ENCODE measurements at places on chromosomes 6 and 20.

DNA sequence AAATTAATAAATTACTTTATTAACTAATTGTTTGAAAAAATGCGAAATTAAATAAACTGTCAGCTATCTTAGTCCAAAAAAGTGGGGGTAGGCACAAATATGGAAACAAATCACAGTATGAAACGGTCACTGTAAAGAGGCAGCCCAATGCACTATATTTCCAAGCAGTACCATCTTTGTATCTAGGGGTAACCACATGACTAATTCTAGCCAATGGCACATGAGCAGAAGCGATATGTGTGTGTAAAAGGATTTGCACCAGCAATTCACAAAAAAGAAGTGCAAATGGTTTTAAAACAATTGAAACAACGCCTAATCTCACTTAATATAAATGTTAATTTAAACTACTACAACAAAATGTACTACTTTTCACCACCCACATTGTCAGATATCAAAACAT, 164.9 kb upstream of the PRND start:
- DNase-seq: no peak

DNA sequence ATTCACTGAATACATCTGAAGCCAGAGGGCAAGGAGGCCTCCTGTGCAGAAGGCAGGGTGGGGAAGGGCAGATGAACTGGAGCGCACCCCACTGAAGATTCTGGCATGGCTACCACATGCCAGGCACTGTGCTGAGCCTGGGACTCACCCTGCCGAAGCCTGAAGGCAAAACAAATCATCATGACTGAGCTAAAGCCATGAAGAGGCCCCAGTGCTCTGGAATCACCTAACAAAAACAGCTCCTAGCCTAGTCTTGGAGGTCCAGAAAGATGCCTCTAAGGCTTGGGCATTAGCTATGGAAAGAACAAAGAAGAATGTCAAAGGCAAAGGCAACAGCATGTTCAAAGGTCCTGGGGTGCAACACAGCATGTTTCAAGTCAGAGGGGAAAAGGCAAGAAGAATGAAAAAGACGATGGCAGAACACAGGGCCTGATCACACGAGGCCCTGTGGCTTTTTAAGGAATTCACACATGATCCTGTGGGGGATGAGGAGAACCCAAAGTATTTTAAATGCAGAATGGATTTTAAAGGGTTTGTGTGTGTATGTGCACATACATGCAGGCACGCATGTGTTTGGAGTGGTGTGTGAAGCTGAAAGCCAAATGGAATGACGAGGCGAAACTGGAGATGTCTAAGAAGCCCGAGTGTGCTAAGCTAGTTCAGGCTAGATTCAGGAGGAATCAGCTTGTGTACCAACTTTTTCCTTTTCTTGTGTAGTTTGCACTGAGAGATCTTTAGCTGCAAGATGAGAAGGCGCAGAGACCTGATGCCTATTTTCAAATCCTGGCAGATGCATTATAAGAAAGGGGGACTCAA, 261.4 kb downstream of the ZNF217 start:
- DNase-seq: no peak

DNA sequence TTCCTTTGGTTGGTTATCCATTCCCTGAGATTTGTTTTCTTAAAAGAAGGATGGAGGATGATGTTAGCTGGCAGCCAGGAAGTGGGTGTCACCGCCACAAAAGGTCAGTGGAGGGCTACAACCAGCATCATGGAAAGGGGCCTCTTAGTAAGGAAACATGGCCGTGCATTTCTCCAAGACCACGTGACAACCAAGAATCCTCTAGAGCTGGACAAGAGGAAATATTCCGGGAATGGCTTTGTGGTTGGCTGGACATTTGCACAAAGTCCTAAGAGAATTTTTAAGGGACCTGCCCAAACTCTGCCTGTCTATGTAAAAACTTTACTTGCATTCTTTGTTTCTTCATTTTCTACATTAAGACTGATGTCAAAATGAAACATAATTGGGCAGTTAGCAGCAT, 399.9 kb upstream of the MARCKS start:
- no peak for DNase-seq

DNA sequence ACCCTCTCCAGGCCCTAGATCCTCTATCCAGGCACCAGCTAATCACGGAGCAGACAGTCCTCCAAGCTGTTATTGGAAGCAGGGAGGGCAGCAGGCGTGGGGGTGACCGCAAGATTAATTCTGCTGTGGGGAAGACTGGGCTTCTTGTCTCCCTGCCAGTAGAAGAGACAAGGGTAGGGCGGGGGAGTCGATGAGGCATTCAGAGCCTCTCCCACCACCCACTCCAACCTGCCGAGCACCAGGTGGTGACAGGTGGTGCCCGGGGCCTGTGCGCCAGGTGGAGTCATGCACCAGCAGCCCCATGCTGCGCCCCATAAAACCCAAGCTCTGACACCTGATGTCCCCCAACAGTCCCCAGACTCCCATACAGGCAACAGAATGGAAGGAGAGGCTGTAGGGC, 89.6 kb downstream of the CDH22 start:
- no peak for DNase-seq

DNA sequence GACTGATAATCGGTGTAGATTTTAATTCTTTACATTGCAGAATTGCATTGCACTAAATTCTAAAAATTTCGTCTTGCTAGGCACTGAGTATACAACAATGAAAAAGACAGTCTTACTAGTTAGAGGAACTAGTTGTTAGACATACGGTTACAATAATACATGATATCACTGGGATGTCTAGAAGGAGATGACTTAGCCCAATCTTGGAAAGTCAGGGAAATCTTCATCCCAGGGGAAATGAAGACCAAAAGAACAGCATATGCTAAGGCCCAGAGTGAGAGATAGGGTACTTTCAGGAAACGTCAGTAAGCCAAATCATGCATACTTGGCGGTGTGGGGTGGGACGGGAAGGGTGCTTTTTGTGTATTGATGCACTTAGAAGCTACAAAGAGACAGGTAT, 901 bp downstream of the CEP57L1 start:
- DNase-seq: no peak

- no peak for DNase-seq
These were observed 73.8 kb downstream of the TOX2 start for GRCh38 chr20:43988451-43988850.

DNA sequence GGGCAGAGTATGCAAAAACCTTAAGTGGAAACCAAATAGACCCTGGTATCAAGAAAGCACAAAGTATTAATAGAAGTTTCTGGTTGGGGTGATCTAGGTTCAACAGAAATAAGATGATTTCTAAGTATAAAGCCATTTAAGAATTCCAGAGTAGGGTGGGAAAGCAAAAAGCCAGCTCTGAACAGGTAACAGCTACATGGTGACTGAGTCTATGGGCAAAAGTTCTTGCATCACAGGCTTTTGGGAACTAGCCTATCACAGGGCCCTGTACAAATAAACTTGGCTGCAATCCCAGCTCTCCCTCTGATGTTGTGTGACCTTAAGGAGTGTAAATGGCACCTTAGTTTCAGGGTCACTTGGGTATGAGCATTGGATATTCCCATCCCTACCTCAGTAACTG, 5.5 kb downstream of the TCF19 start:
- no peak for DNase-seq

GRCh38 chr6:109076377-109076776, 18.3 kb downstream of the SESN1 start:
- DNase-seq: no peak

GRCh38 chr20:11686820-11687543, 230.7 kb upstream of the BTBD3 start:
- no peak for DNase-seq

GRCh38 chr6:35426074-35426473, 26.1 kb upstream of the FANCE start:
- DNase-seq: no peak

DNA sequence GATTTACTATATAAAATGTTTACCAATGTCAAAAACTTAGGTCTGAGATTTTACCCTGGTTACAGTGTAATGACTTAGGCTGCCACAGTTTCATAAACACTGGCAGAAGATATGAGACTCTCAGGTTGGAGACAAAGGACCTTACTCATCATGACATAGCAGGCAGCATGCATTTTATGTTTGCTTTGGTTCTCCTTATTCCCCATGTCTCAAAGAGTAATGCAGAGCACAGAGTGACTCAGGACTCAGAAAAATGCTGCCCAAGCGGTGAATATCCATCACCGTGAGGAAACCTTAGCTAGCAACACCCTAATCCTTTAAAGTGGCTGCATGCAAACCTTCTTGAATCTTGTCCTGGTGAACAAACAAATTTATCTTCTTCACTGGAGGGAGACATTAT, 112.1 kb upstream of the EYS start:
- DNase-seq: no peak

GRCh38 chr6:35282472-35282871, 15.1 kb upstream of the DEF6 start:
- no peak for DNase-seq

GRCh38 chr20:9506964-9507369, 7.4 kb upstream of the LAMP5 start:
- no peak for DNase-seq

- no peak for DNase-seq
These were observed 795.9 kb downstream of the MAFB start for GRCh38 chr20:39893003-39893685.

DNA sequence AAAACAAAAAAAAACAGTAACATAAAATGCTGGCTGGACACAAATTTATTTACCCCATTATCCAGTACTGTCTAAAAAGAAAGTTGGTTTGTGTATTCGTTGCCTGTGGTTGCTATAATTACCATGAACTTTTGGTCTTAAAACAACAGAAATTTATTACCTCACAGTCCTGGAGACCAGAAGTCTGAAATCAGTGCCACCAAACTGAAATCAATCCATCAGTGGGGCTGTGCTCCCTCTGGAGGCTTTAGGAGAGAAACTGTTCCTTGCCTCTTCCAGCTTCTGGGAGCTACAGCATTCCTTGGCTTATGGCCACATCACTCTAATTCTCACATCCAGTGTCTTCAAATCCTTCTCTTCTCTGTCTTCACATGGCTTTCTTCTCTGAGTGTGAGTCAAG, 79.4 kb downstream of the SNX5 start:
- no peak for DNase-seq

DNA sequence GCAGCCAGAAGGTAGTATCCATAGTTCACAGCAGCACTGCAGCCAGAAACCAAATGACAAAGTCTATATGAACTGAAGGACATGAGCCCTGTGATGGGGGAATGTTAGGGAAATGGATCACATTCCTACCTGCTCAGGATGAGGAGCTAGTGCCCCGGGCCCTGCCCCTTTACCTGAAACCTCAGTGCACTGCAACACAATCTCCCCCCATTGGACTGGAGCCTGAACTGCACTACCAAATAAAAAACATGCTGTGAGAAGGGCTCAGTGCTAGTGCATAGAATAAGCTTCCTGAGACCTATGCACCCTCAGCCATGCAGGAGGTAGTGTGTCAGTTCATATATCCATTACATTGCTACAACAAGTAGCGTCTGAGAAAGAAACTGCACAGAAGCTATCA, 477.8 kb downstream of the HACE1 start:
- no peak for DNase-seq

DNA sequence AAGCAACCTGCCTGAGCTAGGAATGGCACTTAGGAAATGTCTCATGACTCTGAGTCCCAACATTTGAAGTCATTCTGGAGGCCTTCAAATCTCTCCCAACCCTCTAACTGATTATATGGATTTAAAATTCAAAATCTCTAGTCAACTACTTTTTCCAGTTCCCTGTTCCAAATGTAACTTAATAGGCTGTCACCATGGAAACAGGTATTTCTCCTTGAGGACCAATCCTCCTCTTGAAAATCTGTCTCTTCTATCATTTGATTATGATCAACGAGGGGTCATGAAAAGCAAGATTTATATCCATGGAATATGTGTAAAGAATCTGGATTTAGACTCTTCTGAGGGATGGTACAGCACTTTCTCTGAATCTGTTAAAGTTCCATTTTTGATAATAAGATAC, 127.3 kb upstream of the DTNBP1 start:
- DNase-seq: no peak

GRCh38 chr6:28335040-28335563, 846 bp downstream of the ZSCAN31 start:
- no peak for DNase-seq

GRCh38 chr20:48286601-48287000, 501.3 kb upstream of the SULF2 start:
- DNase-seq: no peak

- no peak for DNase-seq
These were observed 195.9 kb downstream of the AKAP7 start for GRCh38 chr6:131331151-131331550.

DNA sequence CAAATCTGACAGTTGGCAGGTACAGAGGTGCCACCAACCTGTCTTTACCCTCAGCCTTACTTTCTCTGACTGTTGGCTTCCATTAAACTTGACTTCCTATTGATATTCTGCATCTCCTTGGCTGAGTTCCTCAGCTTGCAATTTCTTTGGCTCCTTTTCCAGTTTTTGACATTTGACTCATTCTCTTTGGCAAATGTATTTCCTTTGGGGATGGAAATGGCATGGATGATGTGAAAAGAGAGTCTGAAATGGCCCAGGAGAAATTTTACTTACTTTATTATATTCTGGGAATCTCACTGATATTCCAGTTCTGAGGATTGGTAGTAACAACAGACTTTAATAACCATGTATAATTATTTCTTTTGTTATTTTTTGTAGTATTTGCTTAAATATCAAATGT, 255.2 kb downstream of the CD109 start:
- no peak for DNase-seq

GRCh38 chr20:19942611-19943010, 74.6 kb upstream of the NAA20 start:
- DNase-seq: no peak

GRCh38 chr6:108592371-108593337, 31.9 kb downstream of the FOXO3 start:
- DNase-seq: no peak

DNA sequence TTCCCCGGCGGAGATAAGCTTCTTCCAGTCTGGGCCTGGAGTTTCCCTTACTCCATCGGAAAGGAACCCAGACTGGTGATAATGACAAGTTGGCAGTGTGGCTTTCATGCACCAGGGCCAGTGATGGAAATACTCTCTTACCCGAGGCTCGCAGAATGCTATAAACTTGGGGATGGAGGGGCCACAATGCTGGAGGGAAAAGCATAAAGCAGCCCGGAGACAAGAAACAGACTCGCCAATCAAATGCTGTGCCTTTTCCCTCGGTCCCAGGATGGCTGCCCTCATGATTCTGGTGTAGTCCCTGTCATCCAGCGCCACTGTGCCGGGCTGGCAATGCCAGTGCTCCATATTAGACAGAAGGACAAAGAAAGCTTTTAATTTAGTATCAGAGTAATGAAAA, 325.6 kb downstream of the THBS2 start:
- DNase-seq: no peak

DNA sequence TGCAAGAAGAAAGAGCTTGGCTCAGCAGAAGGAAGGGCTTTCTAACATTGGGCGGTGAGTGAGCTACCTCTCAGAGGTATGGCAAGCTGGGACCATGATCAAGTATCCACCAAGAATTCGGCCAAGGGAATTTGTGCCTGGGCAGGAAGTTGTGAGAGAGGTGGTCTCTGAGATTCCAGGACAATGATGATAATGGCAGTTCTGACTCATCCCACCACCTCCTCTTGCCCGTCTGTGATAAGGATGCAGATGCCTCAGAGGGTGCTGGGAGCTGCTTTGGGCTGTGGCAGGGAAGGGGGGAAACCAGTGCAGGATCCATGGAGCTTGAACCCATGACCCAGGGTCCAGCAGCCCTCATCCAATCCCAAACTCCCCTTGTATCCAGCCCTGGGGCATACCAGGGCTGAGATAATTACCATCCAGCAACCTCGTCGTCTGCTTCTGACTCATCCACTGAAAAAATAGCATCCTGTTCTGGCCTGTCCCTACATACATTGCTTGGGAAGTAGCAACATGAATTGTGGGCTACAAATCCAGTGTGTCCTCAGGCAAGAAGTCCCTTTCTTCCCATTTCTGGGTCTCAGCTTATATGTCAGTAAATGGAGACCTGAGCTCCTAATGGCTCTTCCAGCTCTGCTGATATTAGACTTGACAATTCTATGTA, 5.9 kb downstream of the TGM6 start:
- DNase-seq: no peak

Measured in stimulated activated CD4-positive, alpha-beta T cell treated with anti-CD3 and anti-CD28 coated beads, Interleukin-1b, Interleukin-23, amount 100 ng/mL, for 1 hour (primary cell).